Caki2 (cell line): ENCODE measurements at places on chromosomes 13 and 19.

- DNase-seq = no peak
Measured at GRCh38 chr19:4456843-4457653, 546 bp downstream of the UBXN6 start.

DNA sequence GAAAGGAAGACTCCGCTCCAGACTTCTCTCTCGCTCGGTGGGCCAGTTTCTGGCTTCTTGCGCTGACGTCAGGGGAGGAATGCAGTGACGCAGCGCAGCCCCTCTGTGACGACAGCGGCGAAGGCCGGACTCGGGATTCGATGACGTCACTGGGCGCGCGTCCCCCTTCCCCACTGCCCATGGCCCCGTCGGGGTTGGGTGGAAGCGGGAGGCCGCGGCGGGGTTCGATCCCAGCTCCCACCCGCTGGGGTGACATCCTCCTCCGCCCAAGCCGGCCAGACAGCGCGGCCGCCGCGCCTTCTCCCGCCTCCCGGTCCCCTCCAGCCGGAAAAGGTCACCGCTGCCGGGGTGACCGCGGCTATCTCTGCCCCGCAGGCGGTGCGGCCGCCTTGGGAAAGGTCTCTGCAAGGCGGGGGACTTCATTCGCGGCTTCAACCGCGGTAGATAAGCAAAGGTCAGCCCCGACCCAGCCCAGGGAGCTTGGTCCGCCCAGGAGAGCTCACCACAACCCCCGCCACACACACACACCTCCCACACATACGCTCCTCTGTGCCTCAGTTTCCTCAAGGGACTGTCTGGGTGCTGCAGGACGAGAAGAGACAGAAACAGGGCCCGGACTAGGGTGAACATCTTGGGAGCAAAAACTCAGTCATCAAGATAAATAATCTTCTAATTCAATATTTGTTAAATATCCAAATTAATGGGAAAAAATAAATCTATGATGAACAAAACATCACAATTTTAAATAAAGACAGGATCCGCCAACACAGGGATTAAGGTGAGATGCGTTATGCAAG, 844 bp upstream of the RFX1 start:
- no peak for DNase-seq

- no peak for DNase-seq
Measured at GRCh38 chr13:108121406-108121805, 93.9 kb downstream of the LIG4 start.

GRCh38 chr13:99356262-99357091, 49.3 kb upstream of the GPR183 start:
- DNase-seq = no peak

DNA sequence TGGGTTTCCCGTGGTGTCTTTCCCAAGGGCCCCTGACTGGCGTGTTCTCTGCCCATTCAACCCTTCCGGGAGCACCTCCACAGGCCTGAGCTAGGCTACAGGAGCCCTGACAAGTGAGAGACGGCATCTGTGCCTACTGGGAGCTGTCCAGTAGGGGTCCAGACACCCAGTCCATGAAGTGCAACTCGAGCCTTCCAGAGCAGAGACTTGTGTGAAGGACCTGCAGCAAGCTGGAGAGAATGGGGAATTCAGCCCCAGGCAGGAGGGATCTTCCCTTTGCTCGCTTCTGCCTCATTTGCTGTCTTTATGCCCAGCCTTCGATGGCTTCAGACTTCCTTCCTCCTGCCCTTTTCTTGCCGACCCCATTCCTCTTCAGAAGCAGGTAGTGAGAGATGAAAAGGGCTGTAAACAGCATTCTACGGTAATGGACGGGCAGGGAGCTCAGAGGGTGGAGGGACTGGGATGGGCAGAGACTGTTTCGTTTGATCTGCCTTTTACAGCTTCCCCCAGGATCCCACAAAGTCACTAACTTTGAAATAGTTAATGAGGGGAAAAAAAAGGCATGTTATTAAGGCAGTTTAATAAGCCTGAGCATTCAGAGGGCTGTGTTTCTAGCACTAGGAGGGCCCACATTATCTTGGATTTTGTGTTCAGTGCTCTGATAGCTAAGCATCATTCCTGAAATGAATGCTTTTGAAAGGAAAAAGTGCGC, 327.6 kb downstream of the FGF9 start:
- DNase-seq = no peak

- DNase-seq = no peak
Measured at GRCh38 chr13:99908140-99908803, 63.3 kb downstream of the ZIC5 start.

DNA sequence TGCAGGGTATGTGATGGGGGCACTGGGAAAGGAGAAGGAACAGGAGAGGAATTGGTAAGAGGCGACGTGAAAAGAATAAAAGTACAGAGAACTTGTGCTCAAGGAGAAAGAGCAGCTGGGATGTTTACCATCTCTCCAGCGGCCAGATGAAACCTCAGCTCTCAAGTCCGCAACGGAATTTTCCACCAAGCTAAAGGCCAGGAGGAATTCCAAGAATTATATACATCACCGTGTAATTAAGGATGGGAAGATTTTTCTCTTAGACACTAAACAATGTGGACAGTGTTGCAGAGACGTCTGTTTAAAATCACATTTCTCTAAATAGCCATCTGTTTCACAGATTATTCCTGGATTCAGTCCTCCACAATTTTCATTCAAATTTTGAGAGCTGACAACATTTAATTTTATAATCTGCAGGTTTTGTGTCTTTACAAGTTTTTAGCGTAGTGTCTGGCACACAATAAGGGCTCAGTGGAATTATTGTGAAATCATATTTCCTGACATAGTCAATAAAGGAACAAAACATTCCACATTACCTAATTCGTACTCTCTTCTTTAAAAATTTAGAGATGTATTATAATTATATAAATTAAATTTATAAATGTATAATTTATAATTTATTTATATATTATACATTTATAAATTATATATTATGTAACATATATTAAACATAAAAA, 23.0 kb upstream of the USP29 start:
- DNase-seq = no peak

- DNase-seq = no peak
Measured at GRCh38 chr19:33402421-33403220, 29.1 kb downstream of the CEBPG start.

DNA sequence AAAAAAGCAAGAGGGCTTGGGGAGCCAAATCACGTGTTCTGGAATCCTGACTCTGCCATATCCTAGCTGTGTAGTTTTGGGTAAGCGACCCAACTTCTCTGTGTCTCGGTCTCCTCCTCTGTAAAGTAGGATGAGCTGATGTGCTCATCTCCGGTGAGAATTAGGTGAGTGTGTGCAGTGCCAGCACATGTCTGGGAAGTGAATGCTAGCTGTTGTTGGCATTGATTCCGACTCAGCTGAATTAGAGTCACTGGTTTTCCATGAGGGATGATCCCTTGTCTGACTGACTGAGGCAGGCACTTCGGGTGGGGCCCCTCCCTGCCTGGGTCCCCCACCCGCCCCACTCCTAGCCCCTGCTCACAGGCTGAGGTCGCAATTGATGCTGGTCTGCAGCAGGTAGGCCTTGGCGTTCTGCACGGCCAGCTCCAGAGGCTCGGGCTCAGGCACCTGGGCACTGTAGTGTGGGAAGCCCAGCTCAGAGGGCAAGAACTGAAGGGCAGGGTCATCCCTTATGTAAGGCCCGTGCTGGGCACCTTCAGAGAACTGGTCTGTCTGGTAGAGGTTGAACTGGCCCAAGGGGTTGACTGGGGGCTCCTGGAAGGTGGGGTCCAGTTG, 835 bp downstream of the RSPH6A start:
- peak; percentile 37 for DNase-seq

DNA sequence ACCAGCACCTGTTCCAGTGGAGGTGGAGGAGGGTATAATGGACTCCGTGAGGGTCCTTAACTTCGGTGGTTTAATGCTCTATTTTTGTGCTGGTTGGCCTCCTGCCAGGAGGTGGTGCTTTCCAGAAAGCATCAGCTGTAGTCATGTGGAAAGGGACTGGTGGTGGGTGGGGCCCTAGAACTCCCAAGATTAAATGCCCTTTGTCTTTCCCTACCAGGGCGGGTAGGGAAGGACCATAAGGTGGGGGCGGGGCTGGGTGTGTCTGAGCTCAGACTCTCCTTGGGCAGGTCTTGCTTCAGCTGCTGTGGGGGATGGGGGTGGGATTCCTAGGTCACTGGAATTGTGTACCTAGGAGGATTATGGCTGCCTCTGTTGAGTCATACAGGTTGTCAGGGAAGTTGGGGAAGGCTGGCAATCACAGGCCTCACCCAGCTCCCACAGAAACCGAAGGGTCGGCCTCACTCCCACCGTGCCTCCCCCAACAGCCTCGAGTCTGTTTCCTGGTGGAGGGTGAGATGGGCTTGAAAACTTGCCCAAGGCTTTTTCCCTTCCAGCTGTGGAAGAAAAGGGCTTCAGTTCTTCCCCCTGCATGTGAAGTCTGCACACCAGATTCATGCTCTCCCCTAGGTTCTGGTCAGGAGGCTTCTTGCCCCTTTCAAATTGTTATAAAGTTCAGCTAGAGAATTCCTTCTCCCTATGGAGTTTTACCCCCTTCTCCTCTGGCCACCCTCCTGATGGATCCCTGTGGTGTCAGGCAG, 60.3 kb upstream of the CLDN10 start:
- peak; percentile 8 for DNase-seq

DNA sequence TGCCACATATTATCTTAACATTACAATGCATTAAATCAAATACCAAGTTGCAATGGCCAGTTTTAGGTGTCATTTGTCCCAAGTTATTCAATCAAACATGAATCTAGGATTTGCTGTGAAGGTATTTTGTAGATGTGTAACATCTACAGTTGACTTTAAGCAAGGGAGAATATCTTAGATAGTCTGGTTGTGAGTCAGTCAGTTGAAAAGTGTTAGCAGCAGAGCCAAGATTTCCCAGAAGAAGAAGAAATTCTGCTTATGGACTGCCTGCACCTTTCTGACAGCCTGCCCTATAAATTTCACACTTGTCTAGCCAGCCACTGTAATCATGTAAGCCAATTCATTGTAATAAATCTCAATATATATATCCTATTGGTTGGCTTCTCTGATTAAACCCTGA, 41.3 kb upstream of the INTS6 start:
- DNase-seq = no peak

DNA sequence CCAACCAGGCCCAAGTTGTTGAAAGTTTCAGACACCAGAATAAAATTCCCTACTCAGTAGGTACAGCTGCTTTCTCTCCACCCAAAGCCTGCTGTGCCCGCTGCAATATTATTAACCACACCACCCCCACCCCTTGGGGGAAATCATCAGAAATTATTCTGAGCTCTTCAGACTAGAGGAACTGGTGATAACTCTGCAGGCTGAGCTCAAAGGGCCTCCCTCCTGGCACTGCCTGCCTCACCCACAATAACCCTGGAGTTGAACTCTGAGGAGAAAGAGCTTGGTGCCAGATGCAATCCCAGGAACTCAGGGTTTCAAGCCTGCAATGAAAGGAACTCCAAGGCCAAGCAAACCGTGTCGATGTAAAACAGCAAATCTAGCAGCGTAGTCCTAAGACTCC, 381.7 kb upstream of the ZNF507 start:
- DNase-seq = no peak

DNA sequence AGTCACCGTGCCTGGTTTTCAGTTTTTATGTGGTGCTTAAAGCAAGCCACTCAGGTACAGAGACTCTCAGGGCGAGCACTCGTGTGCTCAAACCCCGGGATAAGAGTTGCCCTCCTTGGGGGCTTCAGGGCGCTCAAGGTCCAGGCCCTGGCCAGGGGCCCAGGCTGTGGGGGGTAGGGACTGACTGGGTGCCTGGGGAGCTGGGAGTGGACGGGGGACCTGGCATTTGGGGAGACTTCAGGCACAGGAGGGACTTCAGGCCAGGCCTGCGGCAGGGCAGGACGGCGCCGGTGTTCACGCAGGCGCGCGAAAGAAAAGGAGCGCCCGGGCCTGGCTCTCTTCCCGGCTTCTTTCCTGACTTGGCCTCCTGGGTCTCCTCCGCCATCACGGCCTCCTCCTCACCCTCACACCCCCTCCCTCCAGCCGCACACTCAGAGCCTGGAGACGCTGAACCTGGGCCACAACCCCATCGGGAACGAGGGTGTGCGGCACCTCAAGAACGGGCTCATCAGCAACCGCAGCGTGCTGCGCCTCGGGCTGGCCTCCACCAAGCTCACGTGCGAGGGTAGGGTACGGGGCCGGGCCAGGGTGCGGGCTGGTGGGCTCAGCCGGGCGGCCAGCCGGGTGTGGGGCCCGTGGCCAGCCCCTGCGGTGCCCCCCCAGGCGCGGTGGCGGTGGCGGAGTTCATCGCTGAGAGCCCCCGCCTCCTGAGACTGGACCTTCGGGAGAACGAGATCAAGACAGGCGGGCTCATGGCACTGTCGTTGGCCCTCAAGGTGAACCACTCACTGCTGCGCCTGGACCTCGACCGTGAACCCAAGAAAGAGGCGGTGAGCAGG, 16.1 kb downstream of the NKPD1 start:
- DNase-seq = no peak

GRCh38 chr13:62357887-62358645, 942.4 kb upstream of the PCDH20 start:
- peak; percentile 11 for DNase-seq

DNA sequence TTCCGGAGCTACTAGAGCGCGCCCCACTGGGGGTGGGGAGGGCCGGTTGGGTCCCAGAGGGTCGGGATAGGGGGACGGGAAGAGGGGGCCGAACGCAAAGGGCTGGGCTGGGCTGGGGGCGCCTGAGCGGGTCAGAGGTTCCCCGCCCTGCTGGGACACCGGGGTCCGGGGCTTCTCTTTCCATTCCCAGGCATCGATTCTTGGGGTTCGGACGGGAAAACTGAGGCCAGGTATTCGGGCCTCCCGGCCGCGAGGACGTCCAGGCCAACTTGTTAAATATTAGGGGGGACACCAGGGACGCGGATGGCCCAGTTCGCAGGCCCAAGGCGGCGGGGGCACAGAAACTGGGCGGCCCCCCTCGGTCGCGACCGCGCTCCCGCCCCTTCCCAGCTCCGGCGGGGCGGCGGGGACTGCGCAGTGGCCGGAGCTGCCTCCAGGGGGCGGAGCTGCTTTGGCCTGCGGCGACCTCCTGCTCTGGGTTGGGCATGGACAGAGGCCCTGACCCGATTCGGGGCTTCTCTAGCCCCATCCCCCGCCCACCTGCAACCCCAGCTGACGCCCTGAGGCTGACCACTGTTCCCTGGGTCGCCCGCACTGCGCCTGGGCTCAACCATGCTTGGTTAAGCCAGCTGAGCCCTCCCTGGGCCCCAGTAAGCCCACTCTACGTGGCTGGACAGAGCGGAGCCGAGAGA, 1.2 kb upstream of the KLF16 start:
- DNase-seq = peak; percentile 61

DNA sequence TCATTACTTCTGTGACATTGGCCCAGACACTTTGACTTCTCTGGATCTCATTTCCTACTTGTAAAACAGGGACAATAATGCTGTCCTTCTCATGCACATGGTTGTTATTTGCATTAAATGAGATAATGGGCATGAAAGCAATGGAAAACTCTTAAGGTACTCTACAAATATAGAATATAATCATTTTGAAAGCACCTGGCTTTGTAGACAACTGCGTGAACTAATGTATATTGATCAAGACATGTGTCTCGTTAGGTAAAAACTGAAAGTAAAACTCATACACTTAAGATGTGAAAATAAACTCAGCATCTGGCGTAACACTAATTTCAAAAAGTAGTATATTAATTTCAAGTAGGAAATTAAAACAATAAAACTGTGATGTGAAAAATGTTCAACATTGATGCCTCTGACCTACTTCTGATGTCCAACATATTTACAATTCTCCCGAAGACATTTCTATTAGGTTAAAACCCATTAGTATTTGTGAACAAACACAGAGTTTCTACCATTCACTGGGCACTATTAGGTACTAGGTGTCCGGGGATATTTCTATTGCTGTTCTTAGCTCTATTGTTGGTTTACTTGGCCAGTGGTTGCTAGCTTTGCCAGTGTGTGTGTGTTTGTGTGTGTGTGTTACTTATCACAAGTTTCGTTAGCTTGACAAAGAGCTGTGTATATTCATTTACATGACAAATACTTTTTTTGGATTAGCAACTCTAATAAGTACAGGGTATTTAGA, 220.5 kb downstream of the KCNRG start:
- DNase-seq = no peak

- no peak for DNase-seq
Measured at GRCh38 chr13:95050800-95051615, 250.2 kb downstream of the ABCC4 start.
